ENCODE measurements at places on chromosomes 7 and 10.
A peak's percentile ranks its signal among the peaks of the same experiment; 100 is the strongest.

DNA sequence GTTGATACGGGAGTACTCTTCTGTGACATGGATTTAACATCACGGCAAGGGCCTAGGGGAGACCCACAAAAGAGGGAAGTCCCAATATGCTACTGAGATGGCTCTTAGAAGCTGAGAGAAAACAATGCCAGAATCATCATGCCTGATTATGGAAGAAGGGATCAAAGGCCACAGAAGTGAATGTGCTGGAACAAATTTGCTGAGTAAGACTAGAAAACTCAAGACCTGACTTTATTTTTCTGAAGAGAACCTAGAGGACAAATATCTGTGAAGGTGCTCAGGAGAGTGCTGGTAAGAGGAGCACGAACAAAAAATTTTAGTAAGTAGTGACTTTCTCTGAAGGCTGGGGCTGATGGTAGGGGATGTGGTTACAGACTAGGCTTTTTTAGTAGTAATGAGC is 277.0 kb downstream of the ZEB1 start:
- DNase-seq, result no peak

GRCh38 chr7:120394595-120394994 is 121.6 kb downstream of the KCND2 start:
- no peak for DNase-seq

GRCh38 chr10:77522268-77522809 is 115.3 kb downstream of the KCNMA1 start:
- no peak for DNase-seq

- no peak for DNase-seq
These were observed 111.3 kb downstream of the HECTD2 start for GRCh38 chr10:91521439-91521838.

GRCh38 chr7:134328900-134329299 is 12.2 kb upstream of the SLC35B4 start:
- no peak for DNase-seq

DNA sequence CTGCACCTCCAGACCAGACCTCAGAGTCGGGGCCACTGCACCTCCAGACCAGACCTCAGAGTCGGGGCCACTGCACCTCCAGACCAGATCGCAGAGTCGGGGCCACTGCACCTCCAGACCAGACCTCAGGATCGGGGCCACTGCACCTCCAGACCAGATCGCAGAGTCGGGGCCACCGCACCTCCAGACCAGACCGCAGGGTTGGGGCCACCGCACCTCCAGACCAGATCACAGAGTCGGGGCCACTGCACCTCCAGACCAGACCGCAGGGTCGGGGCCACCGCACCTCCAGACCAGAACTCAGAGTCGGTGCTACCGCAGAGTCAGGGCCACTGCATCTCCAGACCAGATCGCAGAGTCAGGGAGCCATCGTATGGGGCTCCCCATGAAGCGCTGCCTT is 105.9 kb downstream of the ACTR3B start:
- no peak for DNase-seq

- no peak for DNase-seq
These were observed 146.9 kb downstream of the EVX1 start for GRCh38 chr7:27389496-27389895.

DNA sequence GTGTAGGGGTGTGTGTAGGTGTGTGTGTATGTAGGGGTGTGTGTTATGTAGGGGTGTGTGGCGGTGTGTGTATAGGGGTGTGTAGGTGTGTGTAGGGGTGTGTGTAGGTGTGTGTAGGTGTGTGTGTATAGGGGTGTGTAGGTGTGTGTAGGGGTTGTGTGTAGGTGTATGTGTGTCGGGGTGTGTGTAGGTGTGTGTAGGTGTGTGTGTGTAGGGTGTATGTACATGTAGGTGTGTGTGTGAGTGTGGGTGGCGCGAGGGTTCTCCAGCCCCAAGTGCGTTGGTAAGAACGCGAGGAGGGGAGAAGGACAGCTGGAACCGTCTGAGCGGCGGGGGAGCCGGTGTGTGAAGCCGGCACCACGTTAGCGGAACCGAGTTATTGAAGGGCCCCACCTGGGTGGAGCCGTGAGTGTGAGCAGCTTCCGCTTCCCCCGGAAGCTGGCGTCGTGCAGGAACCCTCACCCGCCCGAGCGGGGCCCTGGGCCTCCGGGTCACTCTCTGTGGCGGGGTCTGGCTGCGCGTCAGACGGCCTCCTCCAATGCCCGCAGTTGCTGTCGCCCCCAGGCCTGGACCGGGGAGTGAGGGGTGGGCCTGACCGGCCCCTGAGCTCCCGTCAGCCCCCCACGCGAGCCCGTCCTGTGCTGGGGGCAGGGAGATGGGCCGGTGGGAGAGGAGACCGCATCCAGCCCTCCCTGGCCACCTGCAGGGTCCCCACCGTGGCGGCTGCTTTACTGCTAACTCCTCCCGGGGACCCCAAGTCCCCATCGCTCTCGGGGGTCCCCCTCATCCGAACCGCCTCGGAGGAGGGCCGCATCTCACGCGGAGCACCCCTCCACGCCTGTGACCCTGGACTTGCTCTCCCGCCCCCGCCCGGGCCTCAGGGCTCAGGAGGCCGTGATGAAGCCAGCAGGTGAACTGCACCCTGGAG is 49.6 kb upstream of the PSMG3 start:
- DNase-seq, result no peak

DNA sequence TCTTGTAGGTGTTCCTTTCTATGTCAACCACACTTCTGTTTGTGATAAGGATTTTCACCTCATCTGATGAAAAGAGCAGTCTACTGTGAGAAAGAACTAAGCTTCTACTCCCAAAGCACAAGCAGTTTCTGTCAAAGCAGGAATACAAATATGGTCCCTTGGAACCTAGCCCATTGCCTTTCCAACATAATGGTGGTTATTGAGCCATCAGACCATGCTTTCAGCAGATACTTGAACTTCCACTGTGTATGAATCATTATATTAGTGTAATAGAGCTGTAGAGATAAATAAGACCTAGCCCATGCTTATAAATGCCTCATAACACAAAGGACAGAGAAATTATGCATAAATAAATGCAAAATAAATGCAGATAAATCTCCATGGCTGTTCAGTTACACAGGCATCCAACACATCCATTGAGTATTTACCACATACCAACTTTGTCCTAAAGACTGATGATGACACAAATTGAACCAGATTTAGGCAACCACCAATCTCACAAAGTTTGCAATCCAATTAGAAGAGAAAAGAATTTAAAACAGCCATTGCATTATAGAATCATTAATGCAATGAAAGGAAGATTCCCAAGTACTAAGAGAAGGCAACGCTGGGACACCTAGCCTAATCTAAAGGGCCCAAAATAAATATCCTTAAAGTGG is 729.4 kb upstream of the C7orf33 start:
- no peak for DNase-seq

DNA sequence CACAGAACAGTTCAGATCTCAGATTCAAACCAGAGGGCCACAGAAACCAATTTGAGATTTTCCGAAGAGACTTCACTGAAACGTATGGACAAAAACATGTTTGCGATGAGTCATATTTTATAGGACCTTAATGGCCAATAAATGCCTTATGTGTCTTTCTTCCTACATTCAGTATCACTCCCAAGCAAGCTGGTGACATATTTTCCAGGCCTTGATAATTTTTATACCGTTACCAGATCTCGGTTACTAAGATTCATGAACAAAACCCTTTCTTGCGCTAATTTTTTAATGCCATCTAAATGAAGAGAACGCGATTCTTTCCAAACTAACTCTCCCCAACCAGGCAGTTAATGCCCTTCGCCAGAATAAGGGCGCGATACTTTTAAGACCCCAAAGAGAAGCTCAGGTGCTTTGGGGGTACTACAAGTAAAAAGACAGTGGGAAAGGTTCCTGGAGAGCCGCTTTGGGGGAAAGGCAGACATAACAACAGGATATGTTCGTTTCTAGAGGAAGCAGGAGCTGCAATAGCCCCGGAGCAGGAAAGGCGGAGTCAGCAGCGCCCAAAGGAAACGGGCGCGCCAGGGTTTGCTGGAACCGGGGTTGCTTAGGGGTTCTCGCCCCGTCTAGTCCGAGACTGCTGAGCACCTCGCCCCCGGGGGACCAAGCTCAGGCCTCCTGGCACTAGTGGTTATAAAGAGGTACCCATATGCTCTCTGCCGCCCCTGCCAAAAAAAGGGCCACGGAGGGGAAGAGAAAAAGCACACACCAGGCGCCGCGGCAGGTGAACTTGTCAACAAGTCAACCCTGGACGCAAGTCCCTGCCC is 884 bp downstream of the ICA1 start:
- no peak for DNase-seq

DNA sequence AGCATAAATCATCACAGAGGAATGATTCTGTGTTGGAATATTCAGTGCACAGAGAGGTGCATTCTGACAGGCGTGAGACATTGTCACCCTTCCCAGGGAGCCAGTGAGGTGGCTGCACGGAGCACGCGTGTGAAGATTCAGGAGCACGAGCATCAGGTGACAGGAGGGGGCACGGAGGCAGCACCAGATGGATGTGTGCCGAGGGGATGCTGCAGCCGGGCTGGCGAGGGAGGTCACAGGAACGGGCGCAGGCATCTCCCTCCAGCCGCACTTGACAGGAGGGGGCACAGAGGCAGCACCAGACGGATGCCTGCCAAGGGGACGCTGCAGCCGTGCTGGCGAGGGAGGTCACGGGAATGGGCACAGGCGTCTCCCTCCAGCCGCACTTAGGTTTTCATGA is 66.5 kb downstream of the DIP2C start:
- peak; percentile 63 for DNase-seq

DNA sequence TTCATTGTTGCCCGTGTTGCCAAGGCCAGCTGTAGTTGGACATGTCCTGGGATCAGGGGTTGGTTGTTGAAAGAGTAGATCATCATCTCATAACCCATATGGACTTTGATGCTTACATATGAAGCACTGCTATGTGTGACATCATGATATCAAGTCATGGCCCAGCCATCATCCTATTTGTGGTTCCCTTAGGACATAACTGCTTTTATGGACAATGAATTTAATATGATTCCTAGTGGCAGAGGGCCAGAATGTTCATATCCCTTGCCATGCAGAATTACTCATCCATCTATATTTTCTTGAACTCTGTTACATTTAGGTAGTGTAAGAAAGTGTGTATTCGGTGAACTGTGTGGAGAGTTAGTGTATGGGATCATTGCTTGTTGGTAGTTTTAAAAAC is 343.9 kb upstream of the LRGUK start:
- no peak for DNase-seq

GRCh38 chr7:136278057-136278456 is 300.9 kb upstream of the MTPN start:
- no peak for DNase-seq

DNA sequence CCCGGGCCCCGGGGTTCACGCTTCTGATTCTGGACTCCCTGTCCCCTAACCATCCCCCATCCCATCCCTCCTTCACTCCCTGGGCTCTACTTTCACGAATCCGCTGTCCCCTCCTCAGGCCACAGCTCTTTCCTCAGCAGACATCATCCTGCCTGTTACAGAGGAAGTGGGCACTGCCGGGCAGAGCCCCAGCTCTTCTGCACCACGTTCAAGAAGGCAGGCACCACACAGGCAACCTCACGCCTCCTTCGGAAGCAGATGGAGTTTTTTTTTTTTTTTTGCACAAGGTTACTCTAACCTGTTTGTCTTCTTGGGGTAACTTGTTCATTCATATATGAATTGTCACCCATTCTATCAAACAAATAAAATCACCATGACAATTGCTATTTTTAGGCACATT is 17.9 kb upstream of the ZNF32 start:
- no peak for DNase-seq

DNA sequence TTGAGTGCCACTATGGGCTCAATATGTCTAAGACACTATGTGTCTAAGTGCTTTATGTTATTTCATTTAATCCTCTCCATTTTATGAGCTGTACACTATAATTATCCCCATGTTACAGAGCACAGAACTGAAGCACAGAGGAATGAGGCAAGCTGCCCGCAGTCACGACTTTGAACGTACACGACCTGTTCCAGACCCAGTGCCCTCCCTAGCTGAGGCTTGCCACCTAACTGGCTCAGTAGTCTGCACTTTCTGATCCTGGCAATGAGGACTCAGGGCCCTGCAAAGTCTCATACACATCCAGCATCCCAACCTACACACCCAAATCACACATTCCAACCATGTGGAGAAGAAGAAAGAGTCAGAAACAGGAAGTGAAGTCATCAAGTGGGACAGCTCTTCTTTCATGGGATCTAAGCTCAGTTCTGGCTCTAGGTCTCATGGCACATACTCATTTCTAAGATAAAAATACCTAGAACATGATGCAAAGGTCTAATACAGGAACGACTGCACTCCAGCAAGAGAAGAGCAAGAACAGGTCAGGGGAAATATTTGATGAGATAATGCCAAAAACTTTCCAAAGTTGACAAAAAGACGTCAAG is 42.4 kb upstream of the DDC start:
- no peak for DNase-seq

DNA sequence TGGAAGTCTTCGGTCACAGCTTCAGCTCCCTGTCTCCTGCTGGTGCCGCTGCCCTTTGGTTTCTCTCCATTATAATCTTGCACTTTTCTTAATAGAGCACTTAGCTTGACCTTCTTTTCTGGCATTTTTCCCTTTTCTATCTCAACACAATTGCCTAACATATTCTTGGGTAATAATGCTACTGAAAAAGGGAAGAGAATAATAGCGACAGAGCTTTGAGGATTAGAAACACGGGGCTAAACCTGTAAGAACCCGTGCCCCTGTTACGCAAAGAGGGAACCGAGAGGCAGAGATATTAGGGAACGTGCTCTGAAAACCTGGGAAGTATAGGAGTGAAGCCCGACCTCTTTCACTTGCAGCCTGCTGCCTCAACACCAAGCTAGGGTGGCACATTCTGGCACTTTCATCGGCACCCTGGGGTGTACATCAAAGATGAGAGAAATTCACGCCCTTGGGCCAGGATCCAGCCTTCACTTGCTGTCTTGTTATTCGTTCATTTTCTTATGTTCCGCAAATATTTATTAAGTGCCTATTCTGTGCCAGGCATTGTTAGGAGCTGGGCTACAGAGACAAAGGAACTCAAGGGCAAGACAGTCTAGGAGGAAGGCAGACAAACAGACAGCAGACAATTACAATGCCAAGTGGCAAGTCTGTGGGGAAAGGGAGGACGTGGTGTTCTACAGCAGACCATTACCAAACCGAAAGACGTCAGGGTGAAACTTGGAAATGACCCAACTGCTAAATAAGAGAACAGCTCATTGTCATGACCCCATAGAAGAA is 33.0 kb upstream of the GALNTL5 start:
- DNase-seq, result no peak

DNA sequence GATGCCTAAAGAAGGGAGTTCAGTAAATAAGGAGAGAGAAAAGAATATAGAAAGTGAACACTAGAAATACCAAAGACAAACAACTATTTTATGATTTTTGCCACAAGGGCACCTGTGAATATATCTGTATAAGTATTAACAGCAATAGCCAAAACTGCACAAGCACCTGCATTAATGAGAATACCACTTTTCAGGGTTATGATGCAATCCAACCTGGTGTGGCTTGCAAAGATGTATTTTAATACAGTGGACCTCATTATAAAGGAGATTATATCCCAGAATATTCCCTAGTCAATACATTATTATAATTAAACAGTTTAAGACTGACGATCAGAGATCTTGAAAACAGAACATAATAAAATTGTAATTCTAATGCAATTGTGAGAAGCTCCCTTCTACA is 4.0 kb downstream of the BRAF start:
- no peak for DNase-seq

- DNase-seq, result no peak
These were observed 27.8 kb upstream of the SMURF1 start for GRCh38 chr7:99171731-99172130.
